Central memory CD8-positive, alpha-beta T cell (primary cell): ENCODE measurements at places on chromosomes 4 and X.

DNA sequence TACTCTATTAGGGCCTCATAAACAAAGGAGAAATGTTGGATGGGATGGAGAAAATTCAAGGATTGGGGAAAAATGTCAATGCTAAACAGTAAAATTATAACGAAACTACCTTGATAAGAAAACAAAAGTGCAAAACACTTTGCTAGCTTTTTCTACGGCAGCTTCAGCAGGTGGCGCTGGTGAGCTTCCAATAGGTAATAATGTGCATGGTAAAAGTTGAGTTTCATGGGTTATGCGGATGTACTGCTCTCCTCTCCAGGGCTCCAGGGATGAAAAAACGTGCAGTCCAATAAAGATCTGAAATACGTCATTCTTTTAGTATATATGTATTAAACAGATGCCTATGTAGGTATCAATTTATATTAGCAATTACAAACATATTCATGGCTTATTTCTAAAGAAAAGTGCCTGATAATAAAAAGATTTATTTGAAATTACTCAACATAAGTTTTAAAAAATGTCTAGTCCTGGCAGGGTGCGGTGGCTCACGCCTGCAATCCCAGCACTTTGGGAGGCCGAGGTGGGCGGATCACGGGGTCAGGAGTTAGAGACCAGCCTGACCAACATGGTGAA lies 239.6 kb downstream of the GRXCR1 start:
- DNase-seq: no peak

- DNase-seq: no peak
Measured at GRCh38 chr4:55503169-55503568, 43.5 kb downstream of the CLOCK start.

DNA sequence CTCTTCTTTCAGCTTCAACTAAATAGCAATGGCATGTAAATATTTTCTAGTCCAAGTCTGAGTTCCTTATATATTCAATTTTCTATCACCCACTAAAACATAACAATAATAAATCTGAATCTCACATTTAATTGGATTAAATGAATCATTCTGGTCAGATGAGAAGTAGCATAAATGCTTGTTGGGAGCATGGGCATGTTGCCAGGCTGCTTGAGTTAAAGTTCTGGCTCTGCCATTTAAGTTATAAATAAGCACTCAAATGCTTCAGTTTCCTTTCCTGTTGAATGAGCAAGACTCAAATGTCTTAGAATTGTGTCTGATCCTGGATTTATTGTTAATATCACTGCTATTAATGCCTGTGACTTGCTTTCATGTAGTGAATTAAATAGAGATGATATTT lies 496.3 kb downstream of the STPG2 start:
- no peak for DNase-seq

- DNase-seq: no peak
Measured at GRCh38 chrX:85065512-85066198, 62.0 kb downstream of the APOOL start.

DNA sequence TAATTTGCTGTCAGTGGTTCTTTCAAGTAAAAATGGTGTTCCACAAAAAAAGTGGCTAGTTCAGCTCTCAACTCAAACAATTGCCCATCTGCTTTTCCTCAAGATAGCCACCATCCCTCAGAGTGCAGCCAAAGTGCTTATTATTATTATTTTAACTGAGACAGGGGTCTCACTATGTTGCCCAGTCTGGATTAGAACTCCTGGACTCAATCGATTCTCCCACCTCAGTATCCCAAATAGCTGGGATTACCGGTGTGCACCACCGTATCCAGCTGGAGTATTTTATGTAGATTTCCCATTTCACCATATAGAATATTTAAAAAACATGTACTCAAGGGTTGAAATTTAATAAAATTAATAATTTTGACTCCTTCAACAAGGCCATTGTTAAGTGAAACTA lies 62.1 kb upstream of the USP9X start:
- DNase-seq: no peak

GRCh38 chrX:2848871-2849301 lies 20.2 kb downstream of the GYG2 start:
- no peak for DNase-seq

- DNase-seq: no peak
Measured at GRCh38 chrX:57772637-57773036, 92.6 kb upstream of the NLRP2B start.

DNA sequence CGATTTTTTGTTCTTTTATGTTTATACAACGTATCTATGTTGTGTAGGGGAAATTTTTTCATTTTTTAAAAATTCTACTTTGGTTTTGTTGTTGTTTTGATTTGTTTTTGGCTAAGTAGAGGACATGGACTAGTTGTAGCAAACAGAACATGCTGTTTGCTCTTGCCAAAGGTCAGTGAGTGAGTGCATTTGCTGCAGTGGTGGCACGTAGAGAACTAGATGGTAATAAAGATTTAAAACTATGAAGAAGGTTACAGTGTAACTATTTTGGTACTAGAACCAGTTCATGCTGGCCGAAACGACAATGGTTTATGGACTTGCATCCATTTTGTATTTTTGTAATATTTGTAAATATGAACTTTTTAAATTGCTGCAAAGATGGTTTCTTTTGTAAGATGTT lies 1.9 kb upstream of the SCML1 start:
- DNase-seq: no peak

GRCh38 chr4:176601124-176601523 lies 191.6 kb downstream of the VEGFC start:
- DNase-seq: no peak

GRCh38 chr4:81447566-81448229 lies 24.0 kb downstream of the RASGEF1B start:
- DNase-seq: no peak

GRCh38 chr4:860561-860960 lies 34.6 kb upstream of the CPLX1 start:
- DNase-seq: no peak

- DNase-seq: no peak
Measured at GRCh38 chr4:86619656-86620055, 25.5 kb downstream of the PTPN13 start.

DNA sequence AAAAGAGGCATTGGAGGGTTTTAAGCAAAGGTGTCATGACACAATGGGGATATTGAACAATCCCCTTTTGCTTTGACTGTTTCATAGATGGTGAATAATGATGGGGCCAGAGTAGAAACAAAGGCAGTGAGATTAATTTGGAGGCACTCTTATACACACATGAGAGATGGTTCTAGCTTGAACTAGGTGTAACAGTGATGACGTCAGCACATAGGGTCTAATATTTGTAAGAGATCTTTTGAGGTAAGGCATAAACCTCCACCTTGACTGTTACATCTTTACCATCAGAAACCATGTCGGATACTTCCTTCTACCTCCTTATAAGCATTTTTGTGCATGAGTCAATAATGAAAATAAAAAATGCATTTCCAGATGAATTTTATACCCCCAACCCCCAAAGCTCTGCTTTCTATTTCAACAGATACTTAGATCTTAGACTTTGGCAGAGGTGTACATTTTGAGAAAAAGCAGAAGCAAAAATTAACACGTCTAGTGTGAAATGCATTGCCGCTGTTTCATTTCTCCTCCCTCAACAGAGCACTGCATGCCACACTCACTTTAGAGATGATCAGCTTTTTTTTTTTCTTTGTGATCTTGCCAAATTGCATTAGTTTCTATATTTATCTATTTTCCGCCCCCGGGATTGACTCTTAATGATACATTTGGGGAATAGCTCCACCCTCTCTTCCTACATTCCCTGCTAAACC lies 87.2 kb downstream of the HS3ST1 start:
- DNase-seq: no peak

- no peak for DNase-seq
Measured at GRCh38 chrX:7362111-7362510, 214.2 kb upstream of the PUDP start.

DNA sequence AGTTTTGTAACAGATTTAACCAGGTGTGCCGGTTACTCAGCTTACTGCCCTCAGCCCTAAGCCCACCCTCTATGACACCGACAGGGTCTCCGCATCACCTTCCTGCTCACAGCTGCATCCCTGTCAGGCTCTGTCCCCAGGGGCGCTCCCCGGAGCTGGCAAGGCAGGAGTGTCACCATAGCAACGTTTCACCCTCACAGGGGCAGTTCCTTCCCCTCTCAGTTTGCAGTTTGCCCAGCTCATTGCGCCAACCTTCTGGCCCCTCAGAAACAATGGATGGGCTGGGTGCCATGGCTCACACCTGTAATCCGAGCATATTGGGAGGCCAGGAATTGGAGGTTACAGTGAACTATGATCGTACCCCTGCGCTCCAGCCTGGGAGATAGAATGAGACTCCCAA lies 42.6 kb downstream of the RGS12 start:
- no peak for DNase-seq

DNA sequence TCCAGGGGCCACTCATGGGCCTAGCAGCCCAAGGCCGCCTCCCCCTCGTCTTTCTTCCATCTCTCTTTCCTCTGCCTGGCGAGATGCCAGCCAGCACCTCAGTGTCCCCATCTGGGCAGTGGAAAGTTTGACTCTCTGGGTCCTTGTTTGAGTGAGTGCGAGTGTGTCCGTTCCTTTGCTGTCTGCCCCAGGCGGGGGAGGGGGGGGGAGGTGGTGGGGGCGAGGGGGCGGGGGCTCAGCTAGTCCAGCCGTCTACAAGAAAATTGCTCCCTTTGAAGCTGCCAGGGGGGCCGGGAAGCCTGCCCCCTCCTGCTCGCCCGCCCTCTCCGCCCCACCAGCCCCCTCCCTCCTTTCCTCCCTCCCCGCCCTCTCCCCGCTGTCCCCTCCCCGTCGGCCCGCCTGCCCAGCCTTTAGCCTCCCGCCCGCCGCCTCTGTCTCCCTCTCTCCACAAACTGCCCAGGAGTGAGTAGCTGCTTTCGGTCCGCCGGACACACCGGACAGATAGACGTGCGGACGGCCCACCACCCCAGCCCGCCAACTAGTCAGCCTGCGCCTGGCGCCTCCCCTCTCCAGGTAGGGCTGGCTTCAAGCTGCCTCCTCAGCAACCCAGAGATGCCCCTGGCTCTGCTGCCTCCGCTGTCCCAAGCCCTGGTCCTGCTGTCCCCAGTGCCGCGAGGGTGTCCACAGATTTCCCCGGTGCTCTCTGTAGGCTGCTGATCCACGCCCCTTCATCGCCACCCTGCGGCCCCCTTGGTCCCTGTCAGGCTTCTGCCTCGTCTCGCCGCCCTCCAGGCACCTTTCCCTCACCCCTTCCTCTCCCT lies at the start of gene BGN:
Gene BGN, plus strand, starts transcription at position 440 of the 821 bp plus-strand sequence. CDS start 9,652 bp downstream, outside the sequence.
- DNase-seq: no peak

- no peak for DNase-seq
Measured at GRCh38 chr4:179447308-179447707, 2005.1 kb upstream of the AGA start.

GRCh38 chr4:18075823-18076433 lies 54.4 kb upstream of the LCORL start:
- DNase-seq: peak; percentile 24

GRCh38 chr4:67550857-67551256 lies 5.6 kb upstream of the CENPC start:
- no peak for DNase-seq
